ENCODE measurements at places on chromosomes 5 and 9.

GRCh38 chr5:101418713-101419118 is 515.6 kb upstream of the ST8SIA4 start:
- DNase-seq = no peak

GRCh38 chr9:115189686-115190085 is 71.7 kb upstream of the TNC start:
- no peak for DNase-seq

GRCh38 chr5:52840277-52841050 is 52.7 kb downstream of the ITGA1 start:
- peak; percentile 59 for DNase-seq

GRCh38 chr5:171192111-171192510 is 116.9 kb upstream of the TLX3 start:
- DNase-seq = no peak

GRCh38 chr9:105883847-105884246 is 189.5 kb downstream of the TMEM38B start:
- no peak for DNase-seq

DNA sequence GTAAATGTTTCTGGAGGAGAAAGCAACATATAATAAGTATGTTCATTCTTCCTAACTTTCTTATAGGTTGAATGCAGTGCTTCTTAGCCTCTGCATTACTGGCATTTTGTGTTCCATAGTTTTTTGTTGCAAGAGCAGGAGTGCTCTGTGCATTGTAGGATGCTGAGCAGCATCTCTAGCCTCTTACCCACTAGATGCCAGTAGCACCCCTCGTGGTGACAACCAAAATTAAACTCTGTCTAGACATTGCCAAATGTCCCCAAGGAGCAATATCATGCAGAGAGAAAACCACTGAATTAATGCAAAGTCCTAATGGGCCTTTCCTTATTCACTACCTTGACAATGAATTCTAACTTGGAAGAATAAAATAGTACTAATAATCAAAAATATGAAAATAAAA is 147.0 kb downstream of the GLIS3 start:
- no peak for DNase-seq

- no peak for DNase-seq
Measured at GRCh38 chr9:33291031-33291397, 698 bp downstream of the NFX1 start.

DNA sequence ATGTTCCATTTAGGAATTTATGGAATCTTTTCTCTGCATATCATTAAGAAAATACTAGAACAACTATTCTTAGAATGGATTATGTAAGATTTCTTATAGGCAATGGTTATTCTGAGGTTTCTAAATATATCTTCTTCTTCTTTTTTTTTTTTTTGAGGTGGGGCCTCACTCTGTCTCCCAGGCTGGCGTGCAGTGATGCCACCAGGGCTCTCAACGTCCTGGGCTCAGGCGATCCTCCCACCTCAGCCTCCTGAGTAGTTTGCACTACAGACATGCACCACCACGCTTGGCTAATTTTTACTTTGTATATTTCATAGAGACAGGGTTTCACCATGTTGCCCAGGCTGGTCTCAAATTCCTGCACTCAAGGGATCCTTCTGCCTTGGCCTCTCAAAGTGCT is 137.2 kb downstream of the SREK1 start:
- no peak for DNase-seq

DNA sequence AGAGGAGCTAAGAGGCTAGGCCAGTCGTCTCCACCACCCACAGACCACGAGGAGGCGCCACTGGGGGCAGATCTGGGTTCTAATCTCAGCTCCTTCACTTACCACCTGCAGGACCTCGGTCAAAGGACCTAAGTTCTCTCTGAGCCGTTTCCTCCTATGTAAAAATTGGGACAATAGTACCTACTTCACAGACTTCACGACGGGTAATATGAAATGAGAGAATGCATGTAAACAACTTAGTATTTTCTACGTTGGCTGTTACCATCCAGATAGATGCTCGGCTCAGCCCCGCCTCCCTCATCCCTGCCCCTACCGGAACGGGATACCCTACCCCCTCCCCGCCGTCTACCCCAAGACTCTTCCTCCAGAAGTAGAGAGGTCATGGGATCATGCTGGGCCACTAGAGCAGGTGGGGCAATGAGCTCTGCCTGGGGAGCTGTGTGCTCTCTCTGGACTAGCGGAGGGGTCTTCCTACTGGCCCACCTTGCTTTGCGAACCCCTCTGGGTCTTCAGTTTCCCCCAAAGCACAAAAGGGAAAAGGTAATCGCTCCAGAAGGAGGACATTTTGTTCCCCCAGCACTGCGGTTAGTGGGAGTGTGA is 541 bp downstream of the GNPDA1 start:
- peak; percentile 27 for DNase-seq

- DNase-seq = no peak
Measured at GRCh38 chr9:124271660-124272059, 13.9 kb downstream of the NEK6 start.

DNA sequence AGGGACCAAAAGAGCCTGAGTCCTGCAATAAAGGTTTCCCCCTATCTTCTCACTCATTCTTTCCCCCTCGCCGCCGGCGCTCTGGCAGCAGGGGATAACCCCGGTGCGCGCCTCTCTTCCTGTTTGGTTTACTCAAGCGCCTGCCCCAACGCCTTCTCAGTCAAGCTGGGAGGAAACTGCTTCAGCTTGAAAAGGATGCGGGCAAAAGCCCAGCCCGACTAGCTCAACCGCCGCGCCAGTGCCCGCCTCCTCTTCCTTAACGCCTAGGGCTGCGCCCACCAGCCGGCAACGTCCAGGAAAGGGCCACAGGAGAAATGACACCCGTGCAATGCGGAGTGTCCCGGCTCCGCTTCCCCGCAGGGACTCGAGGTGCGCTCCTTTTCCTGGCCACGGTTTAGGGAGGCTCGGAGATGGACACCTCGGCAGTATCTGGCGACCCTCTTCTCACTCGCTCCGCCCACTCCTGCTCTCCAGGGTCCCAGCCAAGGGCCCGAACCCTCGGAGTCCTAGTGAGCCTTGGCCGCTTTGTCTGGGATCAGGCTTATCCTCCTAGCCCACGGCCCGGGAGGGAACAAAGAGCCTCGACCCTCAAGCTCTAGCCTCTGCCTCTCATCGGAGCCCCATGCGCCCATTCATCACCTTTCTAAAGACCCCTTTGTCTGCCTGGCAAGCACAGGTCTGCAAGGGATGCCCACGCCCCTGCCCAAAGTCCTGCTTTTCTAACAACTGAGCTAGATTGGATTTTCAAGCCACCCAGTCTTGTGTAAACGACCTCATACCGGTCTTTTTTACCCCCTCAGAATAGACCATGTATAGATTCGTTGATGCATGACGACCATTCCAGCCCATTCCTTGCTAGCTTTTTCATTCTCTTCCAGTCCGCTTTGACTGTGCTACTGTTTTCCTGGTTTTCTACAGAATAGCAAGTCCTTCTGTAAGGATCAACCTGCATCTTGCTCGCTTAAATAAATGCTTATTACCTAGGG is 2.0 kb downstream of the ST8SIA4 start:
- DNase-seq = peak; percentile 76

DNA sequence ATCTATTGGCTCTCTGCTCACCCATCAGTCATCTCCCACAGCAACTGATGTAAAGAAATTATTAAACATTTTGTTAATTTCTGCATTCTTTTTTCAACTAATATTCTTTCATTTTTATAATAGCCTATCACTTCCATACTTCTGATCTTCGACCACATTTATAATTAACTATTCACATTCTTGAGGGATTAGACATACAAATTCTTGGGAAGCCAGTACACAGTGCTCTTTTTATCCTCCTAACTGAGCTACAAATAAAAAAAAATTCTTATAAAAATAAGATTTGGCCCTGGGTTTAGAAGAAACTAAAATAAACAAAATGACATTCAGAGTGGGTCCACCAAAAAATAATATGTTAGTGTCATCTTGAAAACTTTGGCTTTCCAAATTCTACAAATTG is 103.7 kb upstream of the ITGA1 start:
- no peak for DNase-seq

GRCh38 chr9:16442622-16443021 is 427.8 kb downstream of the BNC2 start:
- no peak for DNase-seq

DNA sequence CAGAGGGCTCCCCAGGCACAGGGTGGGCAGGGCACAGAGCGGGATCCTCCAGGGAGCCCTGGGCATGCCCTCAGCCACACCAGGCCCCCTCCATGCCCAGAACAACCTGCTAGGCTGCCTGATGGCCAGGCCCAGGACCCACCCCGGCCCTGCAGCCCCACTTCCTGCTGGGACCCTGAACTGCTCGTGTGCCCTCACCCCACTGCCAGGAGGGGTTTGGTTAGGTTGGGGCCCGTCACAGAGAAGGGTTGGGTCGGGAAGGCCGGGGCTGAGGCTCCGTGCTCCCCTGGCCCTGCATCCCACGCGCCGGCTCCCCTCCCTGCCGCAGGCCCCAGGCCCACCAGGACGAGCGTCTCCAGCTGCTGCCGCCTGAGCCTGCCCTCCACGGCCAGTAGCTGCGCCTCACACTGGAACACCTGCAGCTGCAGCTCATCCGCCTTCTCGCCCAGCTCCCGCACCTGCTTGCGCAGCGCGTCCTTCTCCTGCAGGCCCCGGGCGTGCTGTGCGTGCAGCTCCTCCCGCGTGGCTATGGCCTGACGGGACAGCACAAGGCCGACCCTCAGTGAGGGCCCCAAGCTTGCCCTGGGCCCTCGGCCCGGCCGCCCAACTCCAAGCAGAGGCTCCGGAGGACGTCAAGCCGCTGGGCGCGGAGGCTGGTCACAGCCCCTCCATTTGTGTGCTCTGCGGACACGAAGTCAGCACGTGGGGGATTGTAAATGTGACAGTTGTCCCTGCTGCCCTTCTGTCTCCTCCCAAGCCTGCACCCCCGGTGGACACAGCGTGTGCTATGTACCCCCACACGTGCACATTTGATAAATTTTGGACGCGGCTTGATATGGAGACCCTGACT is 4.0 kb upstream of the DNLZ start:
- DNase-seq = no peak

- peak; percentile 30 for DNase-seq
Measured at GRCh38 chr5:61245486-61245885, 83.2 kb upstream of the SMIM15 start.

DNA sequence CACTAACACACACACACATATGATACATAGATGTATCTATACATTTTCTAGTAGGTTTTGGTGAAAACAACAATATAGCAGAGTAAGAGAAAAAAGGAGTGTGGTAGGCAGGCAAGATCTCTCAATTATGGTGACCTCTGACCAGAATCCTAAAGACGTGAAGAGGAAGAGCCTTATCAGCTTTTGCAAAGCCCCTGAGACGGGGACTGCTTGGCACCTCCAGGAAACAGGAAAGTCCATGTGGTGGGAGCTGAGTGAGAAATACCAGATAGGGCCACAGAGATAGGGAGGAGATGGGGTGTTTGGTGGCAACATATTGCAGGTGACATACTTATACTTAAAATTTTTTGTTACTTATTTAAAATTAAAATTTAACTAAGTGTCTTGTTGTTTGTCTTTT is 39.9 kb upstream of the CTXN3 start:
- no peak for DNase-seq

Measured in right hindlimb (tissue), 1 donor.